ENCODE measurements at places on chromosomes 12 and 14. TPM values are rescaled to one million over a fixed set of nuclear protein-coding genes. Genes with fewer than 3 reads are reported as not detected.

- H3K36me3 ChIP-seq, result no peaks in the 10 kb centered on the region
- no peak for DNase-seq
- H3K4me3 ChIP-seq, result no peak overlapping the region
These were observed 29.9 kb downstream of the HSPB8 start for GRCh38 chr12:119208626-119209061.

DNA sequence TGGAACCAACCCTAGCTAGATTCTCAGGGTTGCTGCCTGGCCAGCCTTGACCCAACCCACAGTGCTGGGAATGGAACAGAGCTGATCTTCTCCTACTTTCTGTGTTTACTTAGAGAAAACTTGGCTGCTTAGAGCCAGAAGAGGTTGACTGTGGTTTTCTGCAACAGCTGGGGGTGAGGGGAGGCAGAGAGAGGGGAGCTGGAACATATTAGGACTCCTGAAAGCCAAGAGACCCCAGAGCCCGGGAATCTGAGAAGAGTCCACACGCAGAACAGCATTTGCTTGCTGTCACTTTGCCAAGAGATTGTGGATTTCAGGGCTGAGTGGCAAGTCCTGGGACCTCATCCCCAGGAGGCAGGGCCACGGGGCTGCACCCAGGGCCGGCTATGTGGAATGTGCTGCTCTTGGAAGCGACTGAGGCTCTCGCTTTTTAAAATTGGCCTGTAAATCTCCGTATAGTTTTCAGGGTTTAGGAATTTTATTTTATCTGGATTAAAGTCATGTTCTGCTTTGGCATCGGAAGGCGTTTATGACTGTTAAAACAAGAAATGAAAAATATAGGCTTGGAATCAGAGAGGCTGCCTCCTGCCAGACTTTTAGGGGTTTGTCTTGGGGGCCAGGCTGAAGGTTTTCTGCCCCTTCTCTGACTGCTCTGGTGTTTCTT is 22.3 kb upstream of the MED13L start:
- DNase-seq, result no peak
- H3K4me1 ChIP-seq, result peaks cover 9% of the 10 kb centered on the region
- H3K27me3 ChIP-seq, result no peaks in the 10 kb centered on the region
- H3K36me3 ChIP-seq, result no peaks in the 10 kb centered on the region
- no peak overlapping the region for H3K4me3 ChIP-seq

CCDC184 gene
- total RNA-seq, result 0.74 TPM

ZNF385A gene
- 5.9 TPM for total RNA-seq
